Prostate gland (tissue), 2 donors: ENCODE measurements at places on chromosomes 6 and 20. TPM values are rescaled to one million over a fixed set of nuclear protein-coding genes. Genes with fewer than 3 reads are reported as not detected.

DNA sequence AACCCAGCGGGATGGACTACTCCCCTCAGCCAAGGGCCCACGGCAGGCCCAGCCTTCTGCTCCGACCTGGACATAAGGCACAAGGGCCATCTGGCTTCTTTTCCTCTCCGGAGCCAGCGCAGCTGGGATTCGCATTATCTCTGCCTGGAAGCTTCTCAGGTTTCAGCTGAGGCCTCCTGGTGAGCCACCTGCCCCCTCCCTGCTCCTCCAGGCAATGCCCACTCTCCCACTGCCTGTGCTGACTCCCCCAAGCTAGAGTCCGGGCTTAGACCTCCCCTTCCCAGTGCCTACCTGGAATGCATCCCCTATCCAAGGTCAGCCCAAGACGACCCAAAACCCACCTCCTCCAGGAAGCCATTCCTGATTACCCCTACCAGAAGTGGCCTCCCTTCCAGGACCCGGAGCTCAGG is 60.7 kb downstream of the EZR start:
- no peak for DNase-seq

DNA sequence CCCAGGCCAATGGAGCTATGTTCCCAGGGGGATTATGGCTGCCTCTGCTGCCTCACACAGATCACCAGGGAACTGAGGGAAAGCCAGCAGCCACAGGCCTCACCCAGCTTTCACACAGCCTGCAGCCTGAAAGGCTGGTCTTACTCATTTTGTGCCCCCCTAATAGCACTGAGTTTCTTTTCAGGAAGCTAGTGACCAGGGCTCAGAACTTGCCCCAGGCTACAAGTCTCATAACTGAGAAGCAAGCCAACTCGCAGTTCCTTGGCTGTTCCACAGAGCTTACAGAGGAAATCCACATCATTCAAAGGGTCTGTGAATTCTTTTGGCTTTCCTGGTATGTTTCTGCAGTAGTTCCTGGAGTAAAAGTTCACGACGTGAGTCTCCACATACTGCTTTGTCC is 524.8 kb upstream of the GJE1 start:
- no peak for DNase-seq

DNA sequence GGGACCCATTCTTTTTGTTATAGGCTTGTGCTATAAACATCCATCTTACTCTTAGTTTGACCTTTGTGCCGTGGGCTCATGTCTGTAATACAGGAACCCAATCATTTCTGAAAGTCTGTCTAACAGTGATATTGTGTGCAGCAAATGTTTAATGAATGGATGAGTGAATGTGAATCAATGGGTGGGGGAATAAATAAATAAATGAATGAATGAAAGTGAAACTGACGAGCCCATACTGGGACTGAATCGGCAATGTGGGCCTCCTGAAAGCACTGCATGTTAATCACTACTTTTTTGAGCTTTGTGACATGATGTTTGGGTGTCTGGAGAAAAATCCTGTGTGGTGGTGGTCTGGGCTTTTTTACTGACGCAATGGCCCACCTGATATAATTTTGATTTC is 175.0 kb downstream of the GMPR start:
- DNase-seq: no peak

GRCh38 chr6:145963216-145964068 is 716 bp downstream of the SHPRH start:
- DNase-seq: peak; percentile 21

GRCh38 chr6:136113736-136114173 is 136.4 kb downstream of the MTFR2 start:
- DNase-seq: no peak

GRCh38 chr20:873875-874607 is 40.5 kb downstream of the FAM110A start:
- DNase-seq: no peak

GRCh38 chr6:108596956-108597355 is 36.2 kb downstream of the FOXO3 start:
- DNase-seq: no peak

DNA sequence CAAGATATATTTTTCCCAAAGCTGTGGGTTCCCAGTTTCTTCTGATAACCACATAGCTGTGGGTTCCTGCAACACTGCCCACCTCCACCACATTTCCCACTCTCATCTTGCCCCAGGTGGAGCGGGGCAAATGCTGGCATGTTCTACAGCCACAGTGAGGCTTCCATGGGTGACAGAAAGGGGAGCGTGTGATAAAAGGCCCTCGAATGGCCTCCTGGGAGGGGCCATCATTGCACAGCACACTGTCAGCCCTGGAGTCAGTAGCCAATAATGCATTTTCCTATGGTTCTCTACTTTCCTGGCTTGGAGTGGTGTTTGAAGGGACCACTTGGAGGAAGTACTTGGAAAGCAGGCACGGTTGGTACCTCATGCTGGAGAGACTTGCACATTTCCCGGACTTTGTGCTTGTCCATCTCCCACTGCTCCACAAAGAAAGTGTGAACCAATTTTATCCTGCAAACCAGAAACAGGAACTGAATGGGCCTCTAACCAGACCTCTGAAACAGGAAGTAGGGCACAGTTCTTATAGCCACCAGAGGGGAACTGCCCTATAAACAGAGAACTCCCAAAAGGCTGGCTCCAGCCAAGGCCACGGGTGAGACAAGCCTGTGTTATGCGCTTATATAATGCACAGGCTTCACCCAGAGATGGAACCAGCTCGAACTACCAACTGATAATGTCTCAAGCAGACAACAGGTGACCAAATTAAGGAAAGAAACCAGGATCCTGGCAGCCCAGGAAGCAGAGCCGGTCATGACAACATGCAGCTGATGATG is 8.6 kb downstream of the MAP3K5 start:
- DNase-seq: no peak

DNA sequence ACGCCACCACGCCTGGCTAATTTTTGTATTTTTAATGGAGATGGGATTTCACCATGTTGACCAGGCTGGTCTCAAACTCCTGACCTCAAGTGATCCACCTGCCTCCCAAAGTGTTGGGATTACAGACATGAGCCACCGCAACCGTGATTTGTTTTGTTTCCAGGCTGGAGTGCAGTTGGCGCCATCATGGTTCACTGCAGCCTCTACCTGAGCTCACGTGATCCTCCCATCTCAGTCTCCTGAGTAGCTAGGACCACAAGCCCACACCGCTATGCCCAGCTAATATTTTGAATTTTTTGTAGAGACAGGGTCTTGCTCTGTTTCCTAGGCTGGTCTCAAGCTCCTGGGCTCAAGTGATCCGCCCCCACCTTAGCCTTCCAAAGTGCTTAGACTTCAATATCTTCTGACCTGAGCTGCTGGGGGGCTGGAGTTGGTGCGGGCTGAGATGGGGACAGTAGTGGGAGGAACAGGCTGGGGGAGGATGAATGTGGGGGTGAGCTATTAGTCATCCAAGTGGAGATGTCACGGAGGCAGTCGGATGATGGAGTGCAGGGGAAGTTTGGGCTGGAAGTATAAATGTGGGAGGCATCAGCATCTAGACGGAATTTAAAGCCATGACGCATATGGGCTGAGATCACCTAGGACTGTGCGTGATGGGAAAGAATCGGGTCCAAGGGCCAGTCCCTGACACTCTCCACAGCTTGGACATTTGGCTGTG is 23.1 kb upstream of the ZMYND8 start:
- DNase-seq: no peak

GRCh38 chr6:43461936-43462335 is 6.6 kb upstream of the DLK2 start:
- DNase-seq: no peak

DNA sequence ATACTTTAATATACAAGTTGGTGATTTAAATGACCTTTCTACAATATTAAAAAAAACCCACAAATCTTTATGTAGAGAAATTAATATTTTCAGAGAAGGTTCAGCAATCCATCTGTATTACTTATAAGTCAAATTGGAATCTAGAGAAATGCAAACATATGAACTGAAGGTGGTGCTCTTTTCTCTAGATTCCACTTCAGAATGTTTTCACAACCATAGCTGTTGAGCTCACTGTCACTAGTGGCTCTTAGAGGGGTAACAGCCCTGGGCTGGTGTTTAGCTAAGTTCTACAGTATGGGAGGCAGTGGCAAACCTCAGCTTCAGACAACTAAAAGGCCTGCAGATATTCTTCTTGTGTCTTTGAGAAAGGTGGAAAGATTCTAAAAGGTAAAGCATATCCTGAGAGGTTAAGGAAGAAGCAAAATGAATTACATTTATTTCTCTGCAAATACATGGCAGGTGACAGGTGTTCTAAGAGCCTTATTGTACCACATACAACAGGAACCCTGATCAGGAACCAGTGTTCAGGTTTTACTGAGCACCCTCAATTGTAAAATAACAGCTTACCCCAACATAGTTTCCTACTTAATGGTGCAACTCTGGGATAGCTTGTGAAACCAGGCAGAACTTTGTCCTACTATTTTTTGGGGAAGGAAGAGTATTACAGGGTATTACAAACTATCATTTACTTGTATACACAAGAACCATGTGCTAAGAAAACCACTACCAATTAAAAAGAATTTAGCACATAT is 56.6 kb upstream of the SAMHD1 start:
- no peak for DNase-seq

- no peak for DNase-seq
Observed at GRCh38 chr6:159801935-159802334, 1.9 kb downstream of the PNLDC1 start.

DNA sequence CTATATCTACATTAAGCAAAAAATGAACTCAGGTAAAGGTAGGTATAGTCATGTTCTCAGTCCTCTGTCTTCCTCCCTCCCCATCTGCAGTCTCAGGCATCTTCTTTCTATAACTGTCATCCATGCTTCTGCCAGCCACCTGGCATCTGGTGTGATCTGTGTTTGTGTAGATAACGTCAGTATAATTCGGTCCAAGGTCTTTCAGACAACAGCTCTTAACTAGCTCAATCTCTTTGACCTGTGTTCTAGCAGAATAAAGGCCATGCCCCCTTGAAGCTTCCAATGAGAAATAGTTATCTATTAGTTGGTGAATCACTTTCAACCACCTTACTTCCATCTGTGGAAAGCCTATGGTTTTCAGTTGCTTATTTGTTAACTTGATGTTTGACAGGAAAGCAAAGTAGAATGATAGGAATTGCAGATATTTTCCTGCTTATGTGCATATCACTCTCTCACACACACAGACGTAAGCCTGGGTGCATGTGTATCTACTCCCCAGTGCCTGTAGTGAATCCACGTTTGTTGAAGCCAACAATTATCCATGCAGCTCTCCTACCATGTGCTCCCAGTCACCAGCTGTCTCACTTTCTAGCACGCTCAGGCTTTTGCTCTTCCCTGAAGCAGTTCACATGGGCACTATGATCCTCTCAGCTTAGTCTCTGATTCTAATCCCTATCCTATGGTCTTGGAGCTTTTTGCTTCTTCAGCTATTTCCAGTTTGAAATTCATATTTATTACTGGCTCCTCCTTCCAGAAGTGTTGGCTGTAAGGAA is 433.7 kb upstream of the MANEA start:
- DNase-seq: no peak

GRCh38 chr6:155319902-155320301 is 5.6 kb upstream of the TFB1M start:
- DNase-seq: no peak

DNA sequence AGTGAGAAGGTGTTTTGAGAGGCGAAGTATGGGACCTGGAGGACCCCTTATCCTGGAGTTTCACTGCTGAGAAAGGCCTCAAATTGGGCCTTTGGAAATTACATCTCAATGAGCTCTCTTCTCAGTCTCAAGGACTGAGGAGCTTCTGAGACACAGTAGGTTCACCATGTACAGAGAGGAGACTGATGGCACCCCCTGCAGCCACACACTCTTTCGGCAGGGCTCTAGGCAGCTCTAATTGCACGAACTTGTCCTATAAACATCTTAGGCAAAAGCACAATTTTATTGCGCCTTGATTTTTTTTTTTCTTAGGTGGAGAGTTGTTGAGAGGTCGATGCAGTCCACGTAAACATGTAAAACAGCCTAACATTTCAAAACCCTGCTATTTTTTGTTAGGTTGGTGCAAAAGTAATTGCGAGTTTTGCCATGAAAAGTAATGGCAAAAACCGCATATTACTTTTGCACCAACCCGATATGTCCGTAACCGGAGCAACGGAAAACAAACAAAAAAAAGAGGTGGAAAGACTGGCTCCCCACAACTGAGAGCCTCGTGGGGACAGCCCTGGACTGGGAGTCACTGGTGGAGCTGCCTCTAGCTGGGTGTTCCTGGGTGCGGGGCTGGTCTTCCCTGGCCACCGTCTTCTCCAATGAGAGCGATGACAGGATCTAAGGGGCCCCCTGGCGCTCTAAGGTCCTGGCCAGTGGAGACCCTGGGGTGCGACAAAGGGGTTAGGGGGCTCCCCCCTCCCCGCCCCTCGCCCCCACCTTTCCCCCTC is 84.0 kb upstream of the EYA2 start:
- DNase-seq: no peak

GRCh38 chr6:125258651-125259353 is 43.0 kb downstream of the HDDC2 start:
- DNase-seq: no peak

GRCh38 chr20:2545594-2545993 is 9.2 kb downstream of the TMC2 start:
- no peak for DNase-seq

- peak; percentile 81 for DNase-seq
Observed at GRCh38 chr6:29976588-29977424, 34.5 kb downstream of the HLA-A start.

DNA sequence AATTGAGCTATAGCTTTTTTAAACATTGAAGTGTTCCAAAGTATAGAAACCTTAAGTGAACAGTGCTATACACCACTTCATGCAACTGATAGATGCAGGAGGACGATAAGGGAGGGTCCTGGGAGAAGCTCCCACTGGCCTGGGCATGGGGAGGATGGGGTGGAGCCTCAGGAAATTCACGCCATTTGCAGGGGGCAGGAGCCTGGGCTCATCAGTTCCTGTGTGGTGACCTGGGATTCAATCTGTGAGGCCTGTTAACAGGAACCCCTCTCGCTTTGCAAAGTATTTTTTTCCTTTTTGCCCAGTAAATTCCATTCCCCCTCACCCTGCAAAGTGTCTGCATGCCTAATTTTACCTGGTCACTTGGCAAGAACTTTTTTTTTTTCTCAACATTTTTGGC is 11.0 kb upstream of the ASCC3 start:
- no peak for DNase-seq

- no peak for DNase-seq
Observed at GRCh38 chr20:58169450-58169849, 59.0 kb downstream of the ANKRD60 start.

DNA sequence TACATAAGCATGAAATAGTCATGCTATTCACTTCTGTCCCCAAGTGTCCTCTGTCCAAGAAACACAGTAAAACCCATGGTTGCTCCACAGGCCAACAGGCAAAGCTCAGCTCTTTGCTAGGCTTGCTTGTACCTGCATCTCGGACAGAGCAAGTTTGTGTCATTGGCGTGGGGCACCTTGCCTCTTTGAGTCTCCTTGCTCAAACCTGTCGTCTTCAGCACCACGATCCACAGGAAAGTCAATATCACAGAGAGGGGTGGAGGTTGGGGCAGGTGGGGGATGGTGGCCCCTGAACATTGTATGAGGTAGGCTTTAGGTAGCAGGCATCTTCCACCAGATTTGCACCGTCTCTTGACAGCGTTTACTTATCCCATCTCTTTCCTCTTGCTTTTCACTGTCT is 4.1 kb upstream of the TMEM14B start:
- no peak for DNase-seq

- DNase-seq: no peak
Observed at GRCh38 chr6:167214206-167214605, 56.4 kb upstream of the GPR31 start.

Gene HLA-DQB1
- 3.0 TPM for total RNA-seq

Gene SCAND1
- 137 TPM for total RNA-seq

Gene MCM3
- 33.6 TPM for total RNA-seq

Gene DNAH8
- 0.36 TPM for total RNA-seq

Gene LRRC73
- 0.68 TPM for total RNA-seq

Gene SOX4
- 44.1 TPM for total RNA-seq

Gene MYBL2
- total RNA-seq: 0.36 TPM

Gene NKAIN2
- total RNA-seq: 0.68 TPM

Gene TCP11
- total RNA-seq: 0.87 TPM
